ENCODE measurements at places on chromosomes 4 and X.

DNA sequence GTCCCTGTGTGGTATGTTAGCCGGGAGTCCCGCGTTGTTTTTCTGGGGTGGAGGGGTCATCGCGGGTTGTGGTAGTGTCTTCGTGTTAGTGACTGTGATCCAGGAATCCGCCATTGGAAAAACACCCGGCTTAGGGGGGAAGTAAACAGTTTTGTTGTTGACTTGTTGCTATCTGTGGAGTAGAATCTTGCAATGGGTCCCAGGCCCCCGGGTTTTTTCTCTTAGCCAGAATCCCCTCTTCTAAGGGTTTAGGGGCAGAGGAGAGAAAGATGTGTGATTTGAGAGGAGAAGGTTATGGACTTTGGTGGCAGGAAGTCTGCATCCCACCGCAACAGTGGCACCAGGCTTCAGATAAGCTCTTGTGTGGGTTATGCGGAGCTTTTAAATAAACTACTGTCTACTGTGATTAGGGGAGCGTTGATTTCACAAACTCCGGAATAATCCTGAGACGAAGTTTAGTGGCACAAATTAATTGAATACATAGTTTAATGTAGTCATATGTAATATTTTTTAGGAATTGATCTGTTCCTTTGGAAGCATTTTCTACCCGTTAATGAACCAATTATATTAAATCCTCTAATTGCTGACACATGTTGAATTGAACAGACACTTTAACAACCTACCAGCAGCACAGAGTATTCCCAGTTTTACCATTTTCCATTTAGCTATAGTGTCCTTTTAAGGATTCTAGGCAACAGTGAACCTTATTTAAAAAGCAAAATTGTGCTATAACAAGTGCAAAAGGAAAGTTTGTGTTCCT is 1.4 kb downstream of the DDX3X start:
- no peak for DNase-seq

DNA sequence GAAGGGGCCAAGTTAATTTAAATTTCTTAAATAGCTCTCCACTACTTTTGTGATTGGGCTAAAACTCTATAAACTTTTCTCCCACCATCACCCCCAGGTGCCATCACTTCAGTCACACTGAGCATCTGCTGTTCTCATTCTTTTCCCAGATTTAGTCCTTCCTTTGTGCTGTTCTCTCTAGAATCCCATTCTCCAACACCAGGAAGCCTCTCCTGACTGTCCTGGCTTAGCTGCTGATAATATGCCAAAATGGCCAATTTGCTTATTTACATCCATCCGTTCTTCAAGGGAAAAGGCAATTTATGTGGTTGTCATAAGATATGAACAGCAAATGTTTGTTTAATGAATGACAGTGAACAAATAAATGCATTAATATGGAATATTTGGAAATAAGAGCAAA is 44.1 kb downstream of the FGFBP1 start:
- no peak for DNase-seq

DNA sequence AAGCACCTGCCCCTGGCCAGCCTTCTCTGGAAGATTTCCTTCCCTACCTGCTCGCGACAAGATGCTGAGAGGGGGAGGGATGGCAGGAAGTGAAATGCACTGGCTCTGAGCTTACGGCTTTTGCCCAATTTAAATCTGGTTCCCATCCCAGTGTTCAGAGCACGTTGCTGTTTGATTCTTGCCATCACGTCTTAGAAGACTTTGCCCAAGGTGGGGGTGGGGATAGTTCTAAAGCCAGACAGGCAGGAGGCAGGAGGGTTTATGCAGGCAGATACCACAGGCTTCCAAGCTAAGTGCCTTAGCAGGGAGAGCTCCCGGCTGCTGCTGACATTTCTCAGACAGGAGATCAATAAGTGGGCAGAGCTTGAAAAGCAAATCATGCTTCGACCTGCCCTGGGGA is 393.9 kb downstream of the MID1IP1 start:
- no peak for DNase-seq

DNA sequence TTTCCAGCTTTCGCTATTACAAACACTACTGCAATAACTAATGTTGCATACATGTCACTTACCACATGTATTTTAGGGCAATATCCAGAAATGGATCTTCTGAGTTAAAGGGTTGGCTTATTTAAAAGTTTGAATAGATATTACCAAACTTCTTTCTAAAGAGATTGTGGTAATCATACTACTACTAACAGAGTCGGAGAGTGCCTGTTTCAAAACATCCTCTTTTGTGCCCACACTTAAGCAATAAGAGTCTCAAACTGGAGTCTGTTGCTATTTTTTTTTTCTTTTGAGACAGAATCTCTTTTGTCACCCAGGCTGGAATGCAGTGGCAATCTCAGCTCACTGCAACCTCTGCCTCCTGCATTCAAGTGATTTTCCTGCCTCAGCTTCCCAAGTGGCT is 35.8 kb downstream of the FGFBP1 start:
- no peak for DNase-seq

- no peak for DNase-seq
Observed at GRCh38 chr4:6889736-6890324, 19.8 kb upstream of the TBC1D14 start.

DNA sequence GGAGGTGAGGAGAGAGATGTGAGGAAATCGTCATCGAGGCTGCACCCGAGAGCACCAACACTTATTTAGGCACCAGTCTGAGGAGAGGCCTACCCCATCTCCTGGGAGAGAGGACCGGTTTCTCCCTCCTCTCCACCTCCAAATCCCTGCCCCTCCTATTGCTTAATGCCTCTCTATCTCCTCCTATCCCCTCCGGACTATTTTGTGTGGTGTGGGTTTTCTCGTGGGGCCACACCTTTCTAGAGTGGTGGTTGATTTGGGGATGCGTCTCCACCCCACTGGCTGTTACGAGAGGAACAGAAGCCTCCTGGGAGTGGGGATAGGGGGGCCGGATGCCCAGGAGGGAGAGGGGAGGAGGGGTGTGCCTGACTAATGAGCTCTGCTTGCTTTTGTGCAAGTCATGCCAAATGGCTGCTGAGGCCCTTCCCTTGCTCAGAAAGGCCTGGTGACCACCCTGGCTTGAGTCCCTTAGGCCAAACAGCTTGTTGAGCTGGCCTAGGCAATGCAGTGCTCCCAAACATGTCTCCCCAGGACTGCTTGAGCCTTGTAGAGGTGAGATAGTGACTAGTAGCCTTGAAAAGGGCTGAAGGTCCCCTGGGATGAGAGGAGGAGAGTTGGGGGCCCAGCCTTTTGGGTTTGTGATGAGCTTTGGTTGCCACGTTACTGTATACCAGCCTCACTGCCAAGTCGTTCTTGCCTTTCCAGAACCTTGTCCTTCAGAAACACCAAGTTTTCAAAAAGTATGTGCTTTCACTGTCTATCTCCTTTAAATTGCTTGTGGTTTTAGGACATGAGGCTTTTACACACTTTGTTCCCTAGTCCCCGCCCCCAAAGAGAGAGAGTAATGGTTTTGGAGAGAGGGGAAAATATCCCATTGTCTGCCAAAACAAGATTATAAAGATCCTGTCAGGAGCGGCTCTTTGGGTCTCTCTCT is 1.2 kb downstream of the MSN start:
- DNase-seq = peak; percentile 27

GRCh38 chr4:140448830-140449229 is 21.4 kb upstream of the CLGN start:
- no peak for DNase-seq

DNA sequence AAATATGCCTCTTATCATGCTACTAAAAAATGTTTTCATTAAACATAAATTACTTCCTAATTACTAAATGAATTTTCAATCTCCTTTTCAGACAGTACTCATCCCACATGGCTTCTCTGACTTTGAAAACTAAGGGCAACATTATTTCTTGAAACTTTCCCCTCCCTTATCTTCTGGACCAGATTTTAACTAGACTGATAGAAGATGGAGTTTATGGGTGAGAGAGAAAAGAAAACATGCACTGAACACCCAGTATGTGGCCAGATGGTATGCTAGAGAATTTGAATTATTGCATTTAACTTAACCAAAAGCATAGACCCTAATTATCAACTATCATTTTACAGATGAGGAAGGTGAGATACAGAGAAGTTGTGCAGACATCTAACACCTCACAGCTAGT is 16.8 kb downstream of the CNOT6L start:
- DNase-seq = no peak

GRCh38 chr4:42543762-42544161 is 113.1 kb downstream of the ATP8A1 start:
- no peak for DNase-seq

- DNase-seq = no peak
Observed at GRCh38 chrX:148316446-148316845, 184.0 kb upstream of the AFF2 start.

DNA sequence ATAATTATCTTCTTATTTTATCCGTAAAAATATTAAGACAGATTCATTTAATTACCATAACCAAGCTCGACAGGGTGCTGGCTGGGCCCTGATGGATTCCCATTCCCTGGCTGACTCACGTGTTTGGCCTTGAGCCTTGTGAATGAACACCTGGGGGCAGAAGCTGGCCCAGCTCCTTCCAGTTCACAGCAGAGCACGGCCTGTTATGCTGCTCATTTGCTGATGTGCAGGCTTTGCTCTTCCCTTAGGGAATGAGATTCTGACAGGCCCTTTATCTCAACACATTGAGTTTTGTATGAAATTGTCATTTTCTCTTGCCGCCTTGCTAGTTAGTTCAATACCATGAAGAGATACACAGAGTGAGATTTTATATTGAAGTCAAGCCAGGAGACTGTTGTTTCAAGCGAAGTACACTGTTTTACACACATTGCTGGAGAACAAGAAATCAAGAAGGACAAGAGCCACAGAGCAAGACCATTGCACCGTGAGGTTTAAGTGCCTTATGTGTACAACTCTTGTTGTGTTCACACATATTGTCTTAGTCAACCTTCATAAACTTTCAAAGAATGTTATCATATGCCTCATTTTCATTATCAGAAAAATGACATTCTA is 1583.3 kb downstream of the STIM2 start:
- no peak for DNase-seq

DNA sequence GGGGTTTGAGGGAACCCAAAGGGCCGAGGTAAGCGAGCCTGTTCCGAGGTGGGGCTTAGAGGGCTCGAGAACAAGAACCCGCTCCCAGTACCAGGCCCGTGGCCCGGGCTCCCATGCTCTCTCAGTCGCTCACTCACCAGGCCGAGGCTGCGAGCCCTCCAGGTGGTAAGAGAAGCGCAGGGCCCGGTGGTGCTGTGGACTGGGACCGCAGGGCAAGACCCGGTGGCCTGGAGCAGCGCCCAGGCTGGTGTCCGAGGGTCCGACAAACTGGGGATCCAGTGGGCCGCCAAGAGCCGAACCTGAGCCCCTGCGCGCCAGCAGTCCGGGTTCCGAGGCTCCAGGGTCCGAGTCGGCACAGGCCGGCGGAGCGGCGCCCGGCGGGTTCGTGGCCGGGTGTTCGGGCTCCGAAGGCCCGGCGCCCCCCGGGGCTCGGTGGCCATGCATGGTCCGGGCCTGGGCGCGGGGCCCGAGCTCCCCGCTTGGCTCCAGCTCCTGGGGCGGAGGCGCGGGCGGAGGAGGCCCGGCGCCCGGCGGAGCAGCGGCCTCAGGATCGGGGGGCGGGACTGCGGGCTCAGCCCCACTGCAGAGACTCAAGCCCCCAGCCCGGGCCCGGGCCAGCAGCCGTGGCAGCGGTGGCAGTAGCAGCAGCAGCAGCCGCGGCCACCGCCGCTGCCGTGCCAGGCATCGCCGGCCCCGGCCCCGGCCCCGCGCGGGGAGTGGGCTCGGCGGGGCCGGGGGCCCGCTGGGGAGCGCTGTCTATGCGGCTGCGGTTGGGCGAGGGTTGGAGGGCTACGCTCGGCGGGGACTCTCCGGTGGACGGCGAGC is 833 bp downstream of the FGD1 start:
- peak; percentile 9 for DNase-seq

DNA sequence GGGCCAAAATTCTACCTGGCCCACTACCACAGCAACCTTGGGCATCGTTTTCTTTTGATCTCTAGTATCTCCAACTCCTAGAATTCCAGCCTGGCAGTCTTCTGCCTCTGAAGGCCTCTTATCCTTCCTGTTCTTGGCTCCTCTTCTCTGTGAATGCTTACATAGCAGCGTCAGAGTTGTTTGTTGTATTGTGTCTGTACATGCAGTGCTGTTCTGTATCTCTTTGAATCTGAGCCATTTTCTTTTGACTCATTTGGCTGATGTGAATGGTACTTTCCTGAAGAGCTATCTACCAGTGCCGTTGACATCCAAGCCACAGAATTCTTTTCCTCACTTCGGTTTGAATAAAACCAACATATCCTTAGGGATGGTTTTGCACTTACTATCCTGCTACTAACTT is 79.2 kb downstream of the TMEM164 start:
- no peak for DNase-seq

DNA sequence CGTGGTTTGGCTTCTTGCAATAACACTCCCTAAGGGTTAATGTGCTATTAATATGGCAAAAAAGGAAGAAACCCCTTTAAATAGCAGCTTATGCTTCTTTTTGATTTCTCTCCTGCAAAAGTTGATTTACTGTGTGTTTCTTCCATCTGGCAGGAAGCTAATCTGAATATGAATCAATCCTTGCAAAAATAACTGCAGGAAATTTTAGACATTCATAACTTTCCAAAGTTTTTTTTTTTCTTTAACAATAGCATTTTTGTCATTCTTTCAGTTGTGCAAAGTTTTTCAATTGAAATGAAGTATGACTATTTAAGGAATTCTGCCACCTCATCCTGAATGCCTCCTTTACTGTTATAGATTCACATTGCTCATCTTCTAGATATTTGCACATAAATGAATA is 115.6 kb downstream of the SPANXA1 start:
- no peak for DNase-seq

GRCh38 chr4:75194180-75194579 is 261.3 kb downstream of the PARM1 start:
- no peak for DNase-seq

DNA sequence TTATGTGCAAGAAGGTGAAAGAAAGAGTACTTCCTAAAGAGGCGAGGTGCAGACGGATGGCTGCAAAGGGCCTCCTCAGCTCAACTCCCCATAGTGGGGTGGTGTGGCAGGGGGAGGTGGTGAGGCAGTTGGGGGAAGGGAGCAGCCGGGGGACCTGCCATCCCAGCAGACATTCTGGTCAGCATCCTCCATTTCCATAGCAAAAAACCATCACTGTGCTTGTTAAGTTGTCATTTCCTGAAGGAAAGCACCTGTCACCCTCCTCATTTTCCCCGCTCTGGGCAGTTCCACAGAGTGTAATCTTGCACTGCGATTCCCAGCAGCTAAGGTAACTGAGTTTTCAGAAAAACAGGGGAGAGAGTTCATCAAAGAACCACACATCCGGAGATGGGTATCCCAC is 51.5 kb downstream of the TSPAN5 start:
- no peak for DNase-seq

DNA sequence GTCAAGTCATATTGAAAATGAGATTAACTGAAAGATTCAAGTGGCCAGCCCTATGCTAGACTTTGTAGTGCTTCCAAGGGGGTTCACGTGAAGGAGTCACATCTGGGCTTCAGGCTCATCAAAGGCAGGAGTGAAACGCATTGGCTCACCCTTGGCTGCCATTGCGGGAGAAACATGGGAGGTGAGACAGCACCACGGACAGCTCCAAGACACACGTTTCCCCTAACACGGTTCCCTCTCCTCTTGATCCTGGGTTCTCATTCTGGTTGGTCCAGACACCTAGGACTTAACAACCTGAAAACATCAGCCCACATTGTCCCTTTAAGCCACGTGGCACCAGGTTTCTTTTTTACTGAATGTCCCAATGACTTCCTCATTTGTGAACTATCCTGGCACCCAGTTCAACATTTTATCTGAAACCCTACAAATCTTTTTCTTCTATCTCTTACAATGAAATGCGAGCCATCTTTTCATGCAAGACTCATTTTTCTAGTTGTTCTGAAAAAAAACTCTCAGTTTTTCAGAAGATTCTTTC is 279.0 kb upstream of the VCX3A start:
- DNase-seq = no peak

- DNase-seq = no peak
Observed at GRCh38 chrX:97858592-97858991, 974.9 kb downstream of the RPA4 start.

GRCh38 chr4:174873931-174874330 is 44.2 kb upstream of the ADAM29 start:
- DNase-seq = no peak
